ENCODE measurements at places on chromosomes 7 and 10. TPM values are rescaled to one million over a fixed set of nuclear protein-coding genes. Genes with fewer than 3 reads are reported as not detected.

CPSF4 gene
- 33.6 TPM for polyA plus RNA-seq

IFIT1 gene
- polyA plus RNA-seq, result 44.9 TPM

CTTNBP2 gene
- 0.37 TPM for polyA plus RNA-seq

IMPDH1 gene
- 84.5 TPM for polyA plus RNA-seq

INA gene
- polyA plus RNA-seq, result 8.5 TPM
